ENCODE measurements at places on chromosomes 5 and 9. TPM values are rescaled to one million over a fixed set of nuclear protein-coding genes. Genes with fewer than 3 reads are reported as not detected.

DNA sequence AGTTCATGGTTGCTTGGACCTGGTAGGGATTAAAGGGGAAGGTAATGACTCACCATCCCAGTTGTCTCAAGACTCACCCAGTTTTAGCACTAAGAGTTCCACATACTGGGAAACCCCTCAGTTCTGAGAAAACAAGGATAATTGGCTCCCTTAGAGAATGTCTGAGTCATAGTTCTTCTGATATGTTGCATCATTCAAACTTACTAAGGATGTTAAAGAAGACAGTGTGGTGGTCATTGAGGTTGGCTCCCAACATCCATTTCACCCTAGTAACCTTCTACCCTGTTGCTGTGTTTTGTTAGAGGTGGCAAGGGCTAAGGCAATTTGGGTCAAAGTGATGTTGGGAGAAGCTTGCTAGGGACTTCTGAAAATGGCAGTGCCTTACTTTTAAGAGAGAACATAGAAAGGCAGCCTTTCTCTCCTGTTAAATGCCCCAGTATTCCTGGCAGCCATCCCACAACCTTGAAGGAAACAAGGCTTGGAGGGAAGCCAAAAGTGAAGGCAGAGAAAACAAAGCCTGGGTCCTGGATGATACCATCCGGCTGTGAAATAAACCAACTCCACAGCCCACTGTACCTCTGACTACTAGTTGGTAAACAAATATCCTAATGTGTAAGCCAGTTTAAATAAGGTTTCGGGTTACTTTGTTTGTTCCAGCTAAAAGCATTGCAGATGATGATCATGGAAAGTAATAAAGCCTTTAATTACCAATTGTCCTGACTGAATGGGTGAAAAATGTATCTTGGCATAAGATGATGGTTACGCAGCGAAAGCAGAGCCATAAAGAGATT is 80.4 kb upstream of the ADAMTSL1 start:
- ATAC-seq, result no peak

GRCh38 chr5:74631081-74631953 is 9.2 kb downstream of the ENC1 start:
- ATAC-seq, result peak; percentile 70

DNA sequence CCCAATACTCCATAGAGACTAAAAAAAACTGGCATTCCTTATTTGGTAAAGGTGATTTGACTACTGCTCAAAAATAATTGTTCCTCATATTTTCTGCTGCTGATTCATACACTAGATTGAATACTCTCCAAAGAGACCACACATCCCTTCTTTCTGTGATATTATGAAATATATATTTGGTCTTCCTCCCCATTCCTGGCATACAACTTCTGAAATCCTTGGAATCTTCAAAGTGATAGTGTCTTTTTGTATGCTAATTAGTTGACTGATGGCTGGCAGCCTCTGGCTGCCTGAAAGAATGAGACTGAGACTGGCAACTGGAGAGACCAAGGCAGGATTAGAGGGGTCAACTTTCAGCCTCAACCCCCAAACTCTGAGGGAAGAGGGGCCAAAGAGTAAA is 348.0 kb upstream of the RFX3 start:
- no peak for ATAC-seq

- ATAC-seq, result no peak
Measured at GRCh38 chr5:151672516-151672915, 14.2 kb downstream of the SPARC start.

- no peak for ATAC-seq
Measured at GRCh38 chr9:121274851-121275250, 6.9 kb downstream of the GSN start.

- no peak for ATAC-seq
Measured at GRCh38 chr5:109223531-109223930, 186.2 kb downstream of the PJA2 start.

- ATAC-seq, result no peak
Measured at GRCh38 chr9:112065806-112066606, 109.1 kb downstream of the SUSD1 start.

GRCh38 chr5:175124251-175124813 is 319.6 kb downstream of the DRD1 start:
- no peak for ATAC-seq

- no peak for ATAC-seq
Measured at GRCh38 chr5:54186108-54186507, 124.3 kb downstream of the ARL15 start.

GRCh38 chr5:53642061-53642460 is 81.6 kb downstream of the NDUFS4 start:
- ATAC-seq, result no peak

DNA sequence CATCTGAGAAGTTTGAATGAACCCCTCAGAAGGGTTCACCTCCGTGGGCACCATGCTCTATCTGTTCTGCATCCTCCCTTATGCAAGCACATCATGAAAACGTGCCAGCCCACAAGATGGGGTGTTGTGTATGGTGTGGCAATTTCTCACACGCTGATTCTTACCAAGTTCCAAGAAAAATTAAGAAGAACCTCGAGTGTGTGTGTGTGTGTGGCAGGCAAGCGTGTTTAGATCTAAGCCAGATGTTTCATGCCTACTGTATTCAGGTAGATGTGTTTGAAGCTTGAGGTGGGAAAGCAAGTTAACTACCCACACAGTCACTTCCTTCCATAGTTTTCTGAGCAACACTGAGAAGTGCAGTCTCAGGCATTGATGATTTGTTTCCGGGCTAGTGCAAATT is 77.7 kb upstream of the GNA14 start:
- ATAC-seq, result peak; percentile 74

DNA sequence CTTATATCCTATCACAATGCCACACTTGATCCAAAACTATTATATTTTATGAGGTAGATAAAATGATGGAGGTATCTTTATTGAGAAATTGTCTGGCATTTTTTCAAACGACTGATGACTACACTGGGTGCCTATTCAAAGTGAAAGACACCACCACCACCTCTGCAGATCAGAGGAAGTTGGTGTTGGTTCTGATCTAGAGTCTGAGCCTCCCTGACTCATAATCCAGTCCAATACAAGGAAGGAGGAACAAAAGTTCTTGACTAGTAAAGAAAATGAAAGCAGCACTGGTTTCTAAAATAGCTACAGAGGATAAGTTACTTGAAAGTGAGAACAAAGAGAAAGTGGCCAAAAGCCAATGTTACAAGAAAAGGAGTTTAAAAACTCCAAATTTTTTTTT is 139.9 kb downstream of the RFX3 start:
- ATAC-seq, result peak; percentile 100

GRCh38 chr9:35436933-35437332 is 53.0 kb upstream of the RUSC2 start:
- no peak for ATAC-seq

DNA sequence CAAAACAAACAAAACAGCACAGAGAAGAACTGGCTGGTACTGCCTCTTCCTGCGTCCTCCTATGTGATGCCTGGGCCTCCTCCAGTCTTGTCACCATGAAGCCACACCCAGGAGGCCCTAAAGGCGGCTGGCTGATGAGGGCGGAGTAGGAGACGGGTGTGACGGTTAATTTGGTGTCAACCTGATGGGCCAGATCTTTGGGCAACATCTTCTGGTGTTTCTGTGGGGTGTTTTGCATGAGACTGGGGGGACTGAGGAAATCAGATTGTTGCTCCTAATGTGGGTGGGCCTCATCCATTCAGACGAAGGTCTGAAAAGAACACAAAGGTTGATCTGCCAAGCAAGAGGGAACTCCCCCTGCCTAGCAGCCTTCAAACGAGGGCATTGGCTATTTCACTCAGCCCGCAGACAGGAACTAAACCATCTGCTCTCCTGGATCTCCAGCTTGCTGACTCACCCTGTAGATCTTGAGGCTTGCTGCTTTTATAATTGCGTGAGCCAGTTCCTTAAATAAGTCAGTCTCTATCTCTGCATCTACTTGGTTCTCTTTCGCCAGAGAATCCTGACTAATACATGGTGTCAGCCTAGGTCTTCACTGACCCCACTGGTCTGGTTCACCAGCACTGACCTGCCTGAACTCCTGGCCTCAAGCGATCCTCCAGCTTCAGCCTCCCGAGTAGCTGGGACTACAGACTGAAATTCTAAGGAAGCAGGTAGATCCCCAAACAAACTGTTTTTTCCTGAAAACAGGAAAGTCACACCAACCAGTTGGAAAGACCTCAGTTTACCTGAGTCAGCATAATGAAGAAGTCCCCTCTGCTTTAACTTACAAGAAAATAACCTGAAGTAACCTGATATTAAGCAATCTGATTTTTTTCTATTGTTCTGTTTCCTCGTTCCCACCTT is 12.8 kb upstream of the ZFP62 start:
- ATAC-seq, result peak; percentile 86

- no peak for ATAC-seq
Measured at GRCh38 chr5:174514983-174515394, 209.4 kb upstream of the MSX2 start.

DNA sequence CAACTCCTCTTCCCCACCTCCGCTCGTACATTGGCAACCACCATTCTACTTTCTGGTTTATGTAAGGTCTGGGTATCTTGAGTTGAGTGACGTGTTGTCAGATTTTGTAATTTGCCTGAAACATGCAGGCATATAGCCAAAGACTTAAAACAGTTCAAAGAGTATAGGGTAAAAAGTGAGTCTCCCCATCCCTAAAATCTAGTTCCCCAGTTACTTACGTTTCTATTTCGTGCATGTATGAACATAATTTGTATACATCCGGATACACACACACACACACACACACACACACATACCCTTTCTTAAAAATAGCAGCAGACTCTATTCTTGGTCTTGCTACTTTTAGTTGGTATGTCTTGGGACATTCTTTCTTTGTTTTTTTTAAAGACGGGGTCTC is 915 bp downstream of the HSDL2 start:
- no peak for ATAC-seq

- ATAC-seq, result no peak
Measured at GRCh38 chr5:33291216-33292000, 149.4 kb upstream of the TARS1 start.

DNA sequence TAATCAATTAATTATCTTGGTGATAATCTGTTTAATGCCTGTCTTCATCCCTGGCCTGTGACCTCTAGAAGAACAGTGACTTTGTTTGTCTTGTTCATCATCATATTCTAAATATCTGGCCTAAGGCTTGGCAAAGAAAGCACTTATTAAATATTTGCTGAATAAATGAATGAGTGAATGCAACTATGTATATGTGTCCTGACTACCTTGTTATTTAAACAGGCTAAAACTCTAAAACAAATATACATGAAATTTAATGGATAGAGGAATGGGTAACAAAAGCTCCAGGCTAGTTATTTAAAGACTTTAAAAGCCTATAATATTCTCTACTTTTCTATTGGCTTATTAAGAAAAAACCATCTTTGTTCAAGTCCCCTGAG is 91.7 kb upstream of the CER1 start:
- ATAC-seq, result no peak

DNA sequence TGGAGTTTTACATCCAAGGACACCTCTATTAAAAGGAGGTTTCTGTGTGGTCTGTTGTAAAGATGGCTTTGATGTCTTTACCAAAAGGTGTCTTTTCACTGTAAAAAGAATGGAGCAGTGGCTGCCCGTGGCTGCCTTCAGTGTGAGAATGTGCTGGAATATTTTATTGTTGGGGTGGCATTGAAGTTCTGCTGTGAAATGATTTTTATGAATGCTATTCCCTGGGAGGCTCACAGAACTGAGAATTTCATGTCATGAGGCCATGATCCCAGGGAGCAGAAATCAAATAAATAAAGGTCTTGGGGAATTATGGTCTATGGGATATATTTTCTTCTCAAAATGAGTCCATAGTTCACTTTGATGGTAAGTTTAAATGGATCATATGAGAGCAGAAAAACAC is 425.2 kb upstream of the ZNF608 start:
- ATAC-seq, result no peak

DNA sequence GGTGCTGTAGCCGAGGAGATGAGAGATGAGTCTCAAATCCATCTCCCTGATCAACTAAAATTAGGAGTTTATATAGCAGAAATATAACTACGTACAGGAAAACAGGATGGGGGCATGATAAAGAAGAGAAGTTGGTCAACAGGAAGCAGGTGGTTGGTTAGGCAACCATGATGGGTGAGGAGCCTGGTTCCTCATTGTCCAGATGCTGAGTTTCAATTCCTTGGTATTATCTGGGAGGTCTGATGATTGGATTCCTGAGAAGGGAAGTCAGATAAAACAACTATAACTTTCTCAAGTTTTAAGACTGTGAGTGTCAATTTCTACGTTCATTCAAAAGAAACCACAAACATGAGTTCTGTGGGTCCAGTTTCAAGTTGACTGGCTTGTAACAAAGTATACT is 323.9 kb downstream of the MTRR start:
- ATAC-seq, result no peak

- ATAC-seq, result no peak
Measured at GRCh38 chr5:94870511-94871183, 252.2 kb downstream of the SLF1 start.

- ATAC-seq, result no peak
Measured at GRCh38 chr9:76926324-76926741, 20.4 kb upstream of the PRUNE2 start.

DNA sequence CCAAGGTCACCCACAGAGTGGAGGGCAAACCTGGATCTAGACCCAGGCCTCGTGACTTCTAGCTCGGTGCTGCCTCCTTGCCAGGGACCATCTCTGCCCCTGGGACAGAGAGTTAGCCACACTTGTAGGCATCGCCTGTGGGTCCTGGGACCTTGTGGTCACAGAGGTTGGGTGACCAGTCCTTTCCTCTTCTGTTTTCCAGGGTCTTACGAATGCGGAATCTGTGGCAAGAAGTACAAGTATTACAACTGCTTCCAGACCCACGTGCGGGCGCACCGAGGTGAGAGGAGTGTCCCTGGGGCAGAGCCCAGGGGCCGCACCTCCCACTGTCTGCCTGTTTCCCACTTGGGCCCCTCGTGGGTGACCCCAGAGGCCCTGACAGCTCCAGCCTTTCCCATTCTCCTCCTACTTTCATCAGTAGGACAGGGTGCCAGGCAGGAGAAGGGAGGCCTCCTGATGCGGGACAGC is 76.3 kb downstream of the AMBP start:
- ATAC-seq, result no peak

DNA sequence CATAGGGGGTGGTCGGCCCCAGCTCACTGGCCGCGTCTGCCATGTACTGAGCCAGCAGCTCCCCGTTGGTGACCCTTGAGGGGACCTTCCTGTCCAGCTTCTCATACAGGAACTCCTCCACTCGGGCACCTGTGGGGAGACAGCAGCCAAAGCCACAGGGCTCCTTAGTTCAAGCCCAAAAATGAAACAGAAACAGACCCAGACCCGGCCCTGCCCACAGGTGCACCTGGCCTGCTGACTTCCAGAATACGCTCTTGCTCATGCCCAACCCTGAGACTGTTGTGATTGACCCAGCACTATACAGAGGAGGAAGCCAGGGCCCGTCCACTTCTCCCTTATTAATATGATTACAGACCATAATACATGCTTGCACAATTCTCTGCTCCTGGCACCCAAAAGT is 7.0 kb downstream of the SH3GLB2 start:
- ATAC-seq, result no peak

BASP1 gene
- total RNA-seq, result 1.3 TPM

IL3 gene
- total RNA-seq, result 9.0 TPM

WWC1 gene
- 1.9 TPM for total RNA-seq

CDKN2B-AS1 gene
- total RNA-seq, result 0.93 TPM

CD72 gene
- total RNA-seq, result 43.2 TPM

C9orf152 gene
- not detected for total RNA-seq

MAMDC4 gene
- 27.4 TPM for total RNA-seq

EEIG1 gene
- 37.8 TPM for total RNA-seq

LECT2 gene
- not detected for total RNA-seq
